M059J (cell line): ENCODE measurements at places on chromosomes 4 and X. TPM values are rescaled to one million over a fixed set of nuclear protein-coding genes. Genes with fewer than 3 reads are reported as not detected.

The FSTL5 gene
- 0.12 TPM in 1 of 2 replicates, not detected in the other for total RNA-seq

The CLIC2 gene
- 1.3 and 1.5 TPM in 2 replicates for total RNA-seq

The PLP1 gene
- total RNA-seq: not detected in 2 replicates

The POU4F2 gene
- not detected in 2 replicates for total RNA-seq

The FAM9B gene
- total RNA-seq: not detected in 2 replicates
